ENCODE measurements at places on chromosomes 2 and 18.

GRCh38 chr2:186309901-186310300, 176.2 kb upstream of the ZC3H15 start:
- no peak for DNase-seq

DNA sequence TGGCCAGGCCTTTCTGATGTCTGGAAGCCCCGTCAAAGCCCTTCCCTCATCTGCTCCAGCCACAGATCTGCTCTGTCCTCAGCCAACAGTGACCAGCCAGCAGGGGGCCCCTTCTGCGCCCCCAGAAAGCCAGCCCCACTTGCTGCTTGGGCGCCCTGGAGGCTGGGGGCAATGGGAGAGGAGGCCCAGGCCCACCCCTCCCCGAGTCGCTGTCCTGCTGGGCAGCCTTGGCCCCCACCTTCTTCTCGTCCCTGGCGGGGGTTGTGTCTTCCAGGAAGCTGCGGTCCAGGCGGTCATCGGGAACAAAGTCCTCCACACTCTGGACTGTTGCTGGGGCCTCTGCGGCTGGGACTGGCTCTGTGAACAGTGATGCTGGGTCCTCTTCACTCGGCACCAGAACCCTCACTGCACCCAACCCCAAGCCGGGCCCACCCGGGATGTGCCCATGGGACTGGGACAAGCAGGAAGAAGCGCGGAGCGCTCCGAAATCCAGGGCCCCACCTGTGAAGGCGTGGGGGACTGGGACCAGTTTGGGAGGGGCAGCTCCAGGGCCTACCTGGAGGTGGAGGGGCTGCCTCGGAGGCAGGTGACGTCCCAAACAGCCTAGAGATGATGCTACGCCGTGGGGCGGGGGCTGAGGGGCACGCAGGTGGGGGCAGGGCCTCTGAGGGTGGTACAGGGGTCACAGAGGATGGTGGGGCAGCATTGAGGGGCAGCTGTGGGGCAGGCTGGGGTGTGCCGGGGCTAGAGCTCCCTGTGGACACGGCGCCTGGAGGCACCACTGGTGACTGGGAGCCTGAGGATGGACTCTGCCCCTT, 257.6 kb downstream of the ANKRD30B start:
- no peak for DNase-seq

GRCh38 chr2:3491716-3492474, 27.4 kb downstream of the ADI1 start:
- no peak for DNase-seq

GRCh38 chr2:23901966-23902846, 24.7 kb downstream of the ATAD2B start:
- no peak for DNase-seq

GRCh38 chr2:45117383-45117782, 108.1 kb upstream of the SIX2 start:
- no peak for DNase-seq

GRCh38 chr2:24814516-24814915, 21.3 kb downstream of the CENPO start:
- no peak for DNase-seq

GRCh38 chr2:215915441-215915840, 97.9 kb downstream of the MREG start:
- DNase-seq, result no peak

- no peak for DNase-seq
Measured at GRCh38 chr2:112607680-112608438, 23.4 kb downstream of the CHCHD5 start.

DNA sequence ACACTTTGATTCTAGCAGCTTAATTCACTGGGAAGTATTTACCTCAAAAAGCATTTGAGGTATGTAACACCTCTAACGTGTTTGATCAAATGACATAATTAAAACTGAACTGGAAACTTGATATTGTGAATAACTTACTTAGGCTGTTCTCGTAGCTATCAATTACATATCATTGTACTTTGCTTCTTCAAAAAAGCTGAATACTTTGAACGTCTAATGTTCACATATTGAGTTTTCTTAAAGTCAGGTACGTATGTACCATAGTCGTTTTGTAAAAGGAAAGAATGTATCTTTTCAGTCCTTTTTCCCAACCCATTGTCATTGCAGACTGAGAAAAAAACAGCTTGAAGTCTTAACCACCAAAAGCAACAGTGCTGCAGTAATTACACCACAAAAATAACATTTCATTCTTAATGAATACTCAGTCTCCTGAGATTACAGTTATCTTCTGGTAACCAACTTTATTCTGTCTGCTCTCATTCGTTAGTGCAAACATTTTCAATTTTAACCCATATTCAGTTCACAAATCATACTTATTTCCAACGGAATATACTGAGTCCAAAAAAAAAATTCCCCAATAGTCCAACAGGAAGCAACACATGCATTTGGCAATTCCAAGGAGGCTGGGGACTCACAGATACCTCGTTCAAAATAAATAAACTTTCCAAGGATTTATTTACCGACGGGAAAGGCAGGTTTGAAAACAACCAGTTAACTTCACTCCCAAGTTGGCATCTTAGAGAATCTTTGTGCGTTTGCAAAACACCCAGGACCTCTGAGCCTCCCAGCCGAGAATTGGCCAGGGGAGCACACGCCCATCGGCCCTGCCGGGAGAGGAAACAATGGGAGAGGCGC, 1.1 kb downstream of the CHN1 start:
- DNase-seq, result no peak

DNA sequence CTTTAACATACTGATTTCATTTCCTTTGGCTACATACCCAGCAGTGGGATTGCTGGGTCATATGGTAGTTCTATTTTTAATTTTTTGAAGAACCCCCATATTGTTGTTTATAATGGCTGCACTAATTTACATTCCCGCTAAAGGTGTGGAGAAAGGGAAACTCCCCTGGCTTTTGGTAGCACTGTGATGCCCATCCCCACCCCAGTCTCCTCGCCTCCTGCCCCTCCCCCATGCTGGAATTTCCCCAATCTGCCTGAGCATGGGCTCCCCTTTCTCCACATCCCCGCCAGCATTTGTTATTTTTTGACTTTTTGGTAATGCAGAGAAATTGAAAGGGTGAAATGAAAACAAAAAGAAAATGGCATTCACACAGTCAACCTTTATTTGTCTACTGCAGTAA, 30.0 kb upstream of the SULT1C4 start:
- no peak for DNase-seq

DNA sequence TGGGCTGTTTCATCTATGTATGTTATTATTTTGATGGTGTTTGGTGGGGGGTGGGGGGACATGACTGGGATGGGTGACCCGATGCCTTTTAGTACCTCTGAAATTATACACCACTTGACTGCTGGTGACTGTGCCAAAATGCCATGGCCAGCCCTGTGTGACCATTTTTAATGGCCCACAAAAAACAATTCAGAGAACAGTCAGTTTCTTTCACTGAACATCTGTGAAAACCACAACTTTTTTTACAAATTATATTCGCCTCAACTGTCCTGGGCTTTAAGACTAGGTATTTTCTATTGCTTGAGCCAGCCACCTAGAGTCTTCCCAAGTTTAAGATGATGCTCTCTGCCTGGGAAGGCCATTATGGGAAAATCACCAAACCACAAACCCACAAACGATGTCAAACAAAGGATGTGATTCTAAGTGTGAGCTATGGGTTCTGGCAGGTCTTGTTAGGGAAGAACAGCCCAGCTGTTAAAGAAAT, 33.9 kb downstream of the FN1 start:
- no peak for DNase-seq

DNA sequence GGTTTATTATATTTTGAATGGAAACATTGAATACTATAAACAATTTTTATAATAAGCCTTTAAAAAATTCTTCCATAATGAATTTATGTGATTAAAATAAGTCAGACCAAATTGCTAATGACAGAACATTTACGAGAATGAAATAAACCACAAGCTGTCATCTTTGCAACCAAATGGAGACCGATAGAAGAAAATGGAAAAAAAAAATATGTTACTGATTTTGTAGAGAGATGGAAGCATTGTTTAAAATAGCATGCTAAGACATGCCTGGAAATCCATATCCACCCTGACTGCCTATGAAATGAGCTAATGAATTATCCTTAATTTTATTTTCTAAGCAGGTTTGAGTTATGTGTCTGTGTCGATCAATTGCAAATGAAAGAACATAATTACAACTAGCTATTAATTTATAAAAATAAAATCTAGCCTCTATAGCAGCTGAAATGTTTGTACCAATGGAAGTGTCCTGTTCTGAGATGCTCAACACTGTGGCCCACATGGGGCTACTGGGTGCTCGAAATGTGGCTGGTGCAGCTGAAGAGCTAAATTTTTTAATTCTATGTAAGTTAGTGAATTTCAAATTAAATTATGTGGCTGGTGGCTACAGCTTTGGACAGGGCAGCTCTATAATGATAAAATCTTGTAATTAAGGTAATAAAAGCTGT, 832.8 kb downstream of the RNF144A start:
- DNase-seq, result no peak

- no peak for DNase-seq
Measured at GRCh38 chr2:55511508-55512124, 7.9 kb upstream of the CFAP36 start.

- no peak for DNase-seq
Measured at GRCh38 chr2:57313678-57314077, 732.9 kb upstream of the VRK2 start.

GRCh38 chr2:109558076-109558882, 55.5 kb downstream of the SEPTIN10 start:
- DNase-seq, result no peak

- no peak for DNase-seq
Measured at GRCh38 chr2:183536290-183536689, 412.0 kb downstream of the NUP35 start.

- DNase-seq, result no peak
Measured at GRCh38 chr2:85255813-85256594, 71.8 kb downstream of the TGOLN2 start.

GRCh38 chr18:50665519-50665918, 105.6 kb downstream of the MAPK4 start:
- DNase-seq, result no peak

DNA sequence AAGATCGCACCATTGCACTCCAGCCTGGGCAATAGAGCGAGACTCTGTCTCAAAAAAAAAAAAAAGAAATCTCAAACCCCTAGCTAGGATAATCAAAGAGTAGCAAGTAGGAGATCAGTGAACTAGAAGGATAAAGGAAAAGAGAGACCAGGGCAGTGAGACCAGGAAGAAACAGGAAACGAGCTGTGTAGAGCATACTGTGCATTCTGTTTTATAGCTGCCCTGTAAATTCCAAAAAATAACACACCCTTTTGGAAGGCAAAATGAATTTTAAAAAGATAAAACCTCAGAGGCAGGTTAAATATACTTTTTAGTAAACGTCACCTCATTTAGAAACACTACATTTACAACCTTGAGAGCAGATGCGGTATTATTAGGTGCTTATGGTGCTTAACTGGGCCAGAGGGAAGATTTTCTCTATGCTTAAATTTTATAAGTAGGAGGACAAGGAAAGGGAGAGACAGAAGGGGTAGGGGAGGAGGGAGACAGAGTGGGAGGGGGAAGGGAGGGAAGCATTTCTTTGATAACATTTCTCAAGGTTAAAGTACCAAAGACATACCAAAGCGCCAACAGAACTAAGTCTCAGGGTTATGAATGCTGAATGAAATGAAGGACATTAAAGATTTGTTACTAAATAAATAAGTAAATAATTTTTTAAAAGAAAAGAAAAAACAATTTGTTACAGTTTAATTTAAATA, 30.1 kb downstream of the FEZ2 start:
- DNase-seq, result no peak

- DNase-seq, result no peak
Measured at GRCh38 chr2:119149611-119150010, 8.9 kb downstream of the C1QL2 start.

DNA sequence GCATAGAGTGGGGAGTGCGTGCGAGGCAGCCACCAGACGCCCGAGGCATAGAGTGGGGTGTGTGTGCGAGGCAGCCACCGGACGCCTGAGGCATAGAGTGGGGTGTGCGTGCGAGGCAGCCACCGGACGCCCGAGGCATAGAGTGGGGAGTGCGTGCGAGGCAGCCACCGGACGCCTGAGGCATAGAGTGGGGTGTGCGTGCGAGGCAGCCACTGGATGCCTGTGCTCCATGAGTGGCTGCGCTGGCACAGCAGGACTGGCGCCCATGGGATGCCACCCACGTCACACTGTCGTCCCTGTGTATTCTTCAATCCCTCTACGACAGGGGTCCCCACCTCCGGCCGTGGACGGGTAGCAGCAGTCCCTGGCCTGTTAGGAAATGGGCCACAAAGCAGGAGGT, 221.9 kb downstream of the HDAC4 start:
- no peak for DNase-seq

DNA sequence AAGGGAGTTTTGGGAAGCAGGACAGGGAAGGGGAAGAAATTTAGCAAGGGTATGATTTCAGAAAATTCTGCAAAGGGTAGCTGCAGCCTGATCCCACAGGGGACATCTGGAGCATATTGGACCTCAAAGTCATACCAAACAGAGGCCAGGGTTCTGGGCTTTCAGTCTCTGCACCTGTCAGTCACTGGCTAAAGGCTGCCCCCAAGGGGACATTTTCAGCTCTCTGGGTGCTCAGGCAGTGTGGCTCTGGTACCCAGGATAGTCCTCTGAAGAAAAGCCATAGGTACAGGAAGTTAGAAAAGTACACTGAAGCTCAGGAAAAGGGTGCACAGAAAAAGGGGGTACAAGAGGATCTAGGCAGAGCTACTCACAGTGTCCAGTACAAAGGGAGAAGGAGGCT, 149.2 kb downstream of the INSIG2 start:
- no peak for DNase-seq

GRCh38 chr2:182445391-182445965, 18.6 kb upstream of the PDE1A start:
- DNase-seq, result no peak

DNA sequence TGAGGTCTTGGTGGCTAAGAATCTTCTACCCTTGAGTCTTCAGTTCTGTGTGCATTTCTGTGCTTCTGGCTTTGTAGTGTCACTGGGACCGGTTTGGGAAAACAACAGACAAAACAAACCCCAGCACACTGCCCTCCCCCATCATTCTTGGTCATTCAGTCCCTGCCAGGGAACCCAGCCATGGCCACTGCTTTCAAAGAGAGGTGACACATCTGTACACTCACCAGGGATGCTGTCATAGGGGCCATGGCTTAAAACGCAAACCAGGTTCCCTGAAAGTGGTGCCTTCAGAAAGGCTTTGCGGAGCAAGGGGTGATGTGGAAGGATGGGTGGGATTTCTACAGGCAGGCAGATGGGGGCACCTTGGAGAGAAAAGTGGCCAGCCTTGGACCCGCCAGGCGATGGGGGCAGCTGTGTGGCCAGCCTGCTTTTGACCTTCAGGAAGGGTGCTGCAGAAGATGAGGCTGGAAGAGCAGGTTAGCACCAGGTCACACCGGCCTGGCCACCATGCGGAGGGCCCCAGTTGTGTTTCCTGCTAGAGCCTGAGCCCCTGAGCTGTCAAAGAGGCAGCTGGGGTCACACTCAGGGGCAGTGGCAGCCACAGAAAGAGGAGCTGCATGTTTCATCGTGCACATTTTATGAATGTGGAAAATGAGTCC, 101.3 kb downstream of the INHBB start:
- no peak for DNase-seq

GRCh38 chr2:71736091-71736861, 282.9 kb downstream of the DYSF start:
- no peak for DNase-seq

- no peak for DNase-seq
Measured at GRCh38 chr2:31429040-31429439, 14.5 kb upstream of the XDH start.

GRCh38 chr2:42193722-42194187, 24.6 kb downstream of the EML4 start:
- DNase-seq, result no peak

Measured in germinal center (tissue), 1 donor.